Stimulated activated CD4-positive, alpha-beta T cell treated with anti-CD3 and anti-CD28 coated beads, Interleukin-4, amount 100 ng/mL, for 4 hours (primary cell): ENCODE measurements at places on chromosomes 4 and X.

- DNase-seq = no peak
These were observed 237.7 kb downstream of the GALNTL6 start for GRCh38 chr4:172050911-172051310.

DNA sequence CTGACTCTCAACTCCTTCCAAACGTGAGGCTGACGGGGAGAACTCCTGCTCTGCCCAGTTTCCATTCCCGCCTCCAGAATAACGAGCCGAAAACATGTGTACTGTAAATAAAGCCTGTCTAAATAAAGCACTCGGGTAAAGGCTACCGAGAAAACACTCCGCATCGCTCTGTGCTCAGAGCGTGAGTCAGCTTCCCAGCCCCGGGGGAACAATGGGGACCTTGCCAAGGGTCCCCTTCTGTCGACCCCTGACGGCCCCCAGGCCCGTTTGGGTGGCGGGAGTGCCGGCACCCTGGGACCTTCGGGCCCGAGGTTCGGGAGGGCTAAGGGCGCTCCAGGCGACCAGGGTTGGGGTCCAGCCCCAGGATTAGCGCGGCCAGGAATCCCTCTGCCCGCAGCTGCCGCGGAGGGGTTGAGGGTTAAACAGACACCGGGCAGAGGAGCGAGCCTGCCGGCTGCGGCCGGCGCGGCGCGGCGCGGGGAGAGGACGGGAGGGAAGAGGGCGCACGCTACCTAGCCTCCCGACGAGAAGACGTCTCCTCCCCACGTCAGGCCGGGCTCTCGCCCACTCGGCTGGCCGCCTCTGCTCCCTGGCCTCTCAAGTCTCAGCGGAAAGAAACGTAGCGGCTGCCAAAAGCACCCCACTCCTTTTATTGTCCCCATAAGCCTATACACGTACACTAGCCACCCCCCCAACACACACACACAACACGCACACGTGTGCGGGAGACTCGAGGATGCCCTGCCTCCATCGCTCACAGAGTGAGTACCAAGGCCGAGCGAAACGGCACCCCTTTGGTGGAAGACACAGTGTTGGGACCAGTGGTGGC lies 85.5 kb downstream of the BCOR start:
- DNase-seq = peak; percentile 30

DNA sequence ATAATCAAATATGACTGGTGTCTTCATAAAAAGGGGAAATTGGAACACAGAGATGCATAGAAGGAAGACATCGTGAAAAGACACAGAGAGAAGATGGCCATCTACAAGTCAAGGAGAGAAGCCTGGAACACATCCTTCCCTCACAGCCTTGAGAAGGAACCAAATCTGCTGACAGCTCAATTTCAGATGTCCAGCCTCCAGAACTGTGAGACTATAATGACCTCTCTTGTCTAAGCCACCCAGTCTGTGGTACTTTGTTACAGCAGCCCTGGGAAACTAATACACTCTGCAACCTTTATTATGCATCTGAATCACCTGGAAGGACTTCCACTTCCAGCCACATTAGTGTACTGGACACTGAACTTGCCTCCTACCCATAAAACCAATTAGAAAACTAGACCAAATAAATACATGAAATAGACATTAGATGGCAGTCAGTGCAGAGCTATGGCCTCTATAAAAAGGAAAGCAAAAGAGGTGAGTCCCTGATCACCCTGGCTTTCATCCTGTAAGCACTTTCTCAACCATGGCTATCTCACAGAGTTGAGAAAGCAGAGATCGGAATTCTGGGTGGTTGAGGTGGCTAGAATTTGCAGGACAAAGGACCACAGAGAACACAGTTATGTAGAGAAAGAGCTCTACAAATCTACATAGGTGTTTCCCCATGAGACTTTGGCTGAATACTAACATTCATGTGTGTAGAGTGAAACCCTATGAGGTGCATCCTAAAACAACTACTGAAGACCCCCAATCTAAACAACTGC lies 25.7 kb downstream of the GAB3 start:
- DNase-seq = no peak

DNA sequence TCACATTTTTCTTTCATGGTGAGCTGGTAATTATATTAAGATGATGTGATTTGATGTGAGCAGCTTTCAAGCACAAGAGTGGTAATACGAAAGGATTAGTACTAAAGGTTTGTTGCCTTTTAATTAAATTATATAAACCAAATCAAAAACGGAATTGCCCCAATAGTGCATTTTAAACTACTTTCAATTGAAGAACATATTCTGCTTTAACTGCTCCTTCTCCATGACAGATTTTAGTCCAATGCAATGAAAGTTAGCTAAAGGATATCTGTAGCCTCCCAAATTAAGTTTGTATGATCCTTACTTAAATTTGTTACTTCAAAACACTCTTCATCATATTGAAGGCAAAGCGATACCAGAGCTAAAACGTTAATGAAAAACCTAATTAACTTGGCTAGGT lies 447.1 kb upstream of the AMOT start:
- no peak for DNase-seq

DNA sequence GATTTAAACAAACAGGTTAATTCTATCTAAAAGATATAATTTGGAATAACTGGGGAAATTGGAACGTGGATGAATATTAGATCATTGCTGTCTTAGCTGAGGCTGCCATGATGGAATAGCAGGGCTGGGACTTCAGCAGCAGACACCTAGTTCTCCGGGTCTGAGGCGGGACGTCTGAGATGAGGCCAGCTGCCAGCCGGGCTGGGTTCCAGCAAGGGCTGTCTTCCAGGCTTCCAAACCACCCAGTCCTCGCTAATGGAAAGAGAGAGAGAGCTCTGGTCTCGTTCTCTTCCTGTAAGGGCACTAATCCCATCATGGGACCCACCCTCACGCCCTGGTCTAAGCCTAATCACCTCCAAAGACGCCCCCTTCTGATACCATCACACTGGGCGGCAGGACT lies 85.7 kb downstream of the ADRA2C start:
- DNase-seq = no peak

- no peak for DNase-seq
These were observed 27.9 kb downstream of the PPARGC1A start for GRCh38 chr4:23861897-23862296.

- DNase-seq = no peak
These were observed 2.8 kb upstream of the PRDX4 start for GRCh38 chrX:23664496-23664895.

- no peak for DNase-seq
These were observed 443.6 kb upstream of the AR start for GRCh38 chrX:67100031-67100884.

DNA sequence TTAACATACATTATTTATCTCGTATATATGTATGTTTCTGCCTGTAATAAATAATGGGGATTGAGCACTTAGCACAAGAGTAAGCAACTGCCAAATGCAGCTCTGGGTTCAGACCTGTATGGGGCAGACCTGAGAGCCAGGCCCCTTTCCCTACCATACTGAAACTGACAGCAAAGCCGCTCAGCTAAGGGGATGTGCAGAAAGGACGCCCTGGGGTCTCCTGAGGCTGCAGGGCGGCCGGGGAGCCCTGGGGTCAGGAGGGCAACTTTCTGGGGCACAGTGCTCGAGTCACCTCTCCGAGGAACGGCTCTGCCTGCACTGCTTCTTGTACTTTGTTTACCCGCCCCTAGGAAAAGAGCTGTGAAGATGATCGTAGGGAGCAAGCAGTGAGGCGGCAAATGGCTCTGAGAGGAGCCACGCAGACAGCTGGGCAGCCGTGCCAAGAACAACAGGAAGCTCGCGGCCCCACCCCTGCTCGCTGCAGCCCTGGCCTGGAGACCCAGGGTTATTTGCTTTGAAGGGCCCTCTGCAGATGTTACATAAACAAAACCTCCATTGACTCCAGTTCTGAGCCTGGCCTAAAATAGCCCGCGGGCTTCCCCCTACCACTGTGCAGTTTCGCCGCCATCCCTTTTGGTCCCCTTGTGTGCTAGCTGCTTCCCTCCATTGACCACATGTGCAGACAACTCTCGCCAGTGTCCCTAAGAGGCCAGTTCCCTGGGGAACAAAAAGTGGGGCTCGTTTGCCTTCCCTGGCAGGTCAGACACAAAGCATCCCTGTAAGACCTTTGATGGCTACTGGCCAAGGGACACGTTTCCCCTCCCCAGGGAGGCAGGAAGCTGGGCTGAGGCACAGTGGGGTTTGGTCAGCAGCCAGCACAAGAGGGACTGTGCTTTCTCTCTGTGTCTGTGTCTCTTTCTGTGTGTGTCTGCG lies 111.3 kb upstream of the LNX1 start:
- no peak for DNase-seq

- peak; percentile 21 for DNase-seq
These were observed 783 bp downstream of the RBPJ start for GRCh38 chr4:26321373-26322221.

DNA sequence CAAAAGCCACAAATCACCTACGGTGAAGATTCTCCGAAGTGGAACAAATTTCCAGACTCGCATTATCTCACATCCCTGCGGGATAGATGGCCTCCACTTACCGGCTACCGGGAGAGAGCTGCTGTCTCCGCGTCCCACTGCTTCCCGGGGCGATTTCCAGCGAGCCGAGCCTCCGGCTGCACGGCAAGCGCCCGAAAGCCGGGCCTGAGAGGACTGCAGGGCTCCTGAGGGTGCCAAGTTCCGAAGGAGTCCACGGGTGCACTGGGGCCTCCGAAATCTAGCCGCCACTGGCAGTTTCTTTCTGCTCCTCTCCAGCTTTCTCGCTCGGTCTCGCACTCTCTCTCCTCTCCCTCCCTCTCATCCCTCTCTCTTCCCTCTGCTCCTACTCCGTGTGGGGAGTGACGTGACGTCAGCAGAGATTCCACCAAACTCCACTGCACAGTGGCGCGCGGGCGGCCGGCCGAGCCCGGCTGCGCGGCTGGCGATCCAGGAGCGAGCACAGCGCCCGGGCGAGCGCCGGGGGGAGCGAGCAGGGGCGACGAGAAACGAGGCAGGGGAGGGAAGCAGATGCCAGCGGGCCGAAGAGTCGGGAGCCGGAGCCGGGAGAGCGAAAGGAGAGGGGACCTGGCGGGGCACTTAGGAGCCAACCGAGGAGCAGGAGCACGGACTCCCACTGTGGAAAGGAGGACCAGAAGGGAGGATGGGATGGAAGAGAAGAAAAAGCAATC lies 14.0 kb upstream of the PITX2 start:
- DNase-seq = no peak

DNA sequence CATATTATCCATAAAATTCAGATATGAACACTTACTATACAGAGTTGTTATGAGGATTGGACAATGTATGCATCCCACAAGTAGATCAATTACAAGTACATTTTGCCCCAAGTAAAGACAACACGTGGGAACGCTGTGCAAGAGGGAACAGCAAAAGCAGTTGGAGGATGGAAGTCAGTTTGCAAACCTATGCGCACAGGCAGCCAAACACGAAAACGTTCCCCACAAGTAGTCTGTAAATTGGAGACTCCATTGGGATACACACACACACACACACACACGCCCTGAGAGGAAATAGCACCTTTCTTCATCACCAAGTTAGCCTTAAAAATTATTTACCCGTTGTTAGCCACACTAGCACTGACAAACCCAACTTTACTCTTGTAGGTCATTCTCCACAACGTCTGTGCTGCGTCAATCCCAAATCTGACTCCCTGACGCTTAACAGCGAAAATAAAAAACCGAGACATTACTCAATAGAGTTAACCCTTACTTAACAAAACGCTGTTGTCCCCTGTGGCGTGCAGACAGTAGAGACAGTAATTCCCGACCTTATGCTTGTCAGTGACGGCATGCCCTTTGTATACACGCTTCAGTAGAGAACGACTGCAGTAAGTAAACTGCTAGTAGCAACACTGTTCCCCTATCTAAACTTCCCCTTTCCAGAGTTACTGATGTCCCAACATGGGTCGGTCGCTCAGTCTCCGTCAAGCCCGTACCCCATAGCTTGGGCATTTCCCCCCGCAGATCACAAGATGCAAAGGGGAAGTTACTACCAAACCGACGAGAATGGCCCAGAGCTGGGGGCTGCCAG lies 730 bp downstream of the MANBA start:
- DNase-seq = no peak

- no peak for DNase-seq
These were observed 268.8 kb upstream of the RASGEF1B start for GRCh38 chr4:81740487-81740886.

DNA sequence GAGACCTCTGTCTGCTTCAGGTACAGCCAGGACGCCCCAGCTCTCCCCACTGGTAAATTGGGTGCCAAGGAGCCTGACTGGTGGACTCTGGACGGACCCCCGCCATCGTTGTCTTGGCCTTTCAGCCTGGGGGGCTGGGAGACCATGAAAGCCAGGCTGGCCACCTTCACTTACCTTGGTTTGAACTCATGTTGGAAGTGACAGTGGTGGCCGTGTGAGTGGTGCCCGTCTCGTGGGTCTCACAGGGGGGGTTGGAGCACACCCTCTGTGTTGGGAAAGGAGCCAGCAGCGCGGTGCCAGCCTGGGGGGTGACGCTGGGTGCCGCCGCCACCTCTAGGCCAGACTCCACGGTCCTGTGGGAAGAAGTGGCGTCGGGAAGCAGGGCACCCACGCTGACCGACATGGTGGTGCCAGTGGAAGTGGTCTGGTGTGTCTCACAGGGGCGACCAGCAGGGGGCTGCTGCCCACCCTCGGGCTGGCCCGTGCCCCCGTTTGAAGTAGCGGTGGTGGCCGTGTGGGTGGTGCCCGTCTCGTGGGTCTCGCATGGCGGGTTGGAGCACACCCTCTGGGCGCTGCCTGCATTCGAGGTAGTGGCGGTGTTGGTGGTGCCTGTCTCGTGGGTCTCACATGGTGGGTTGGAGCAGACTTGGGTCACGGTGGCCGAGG lies 9.6 kb upstream of the RENBP start:
- no peak for DNase-seq

DNA sequence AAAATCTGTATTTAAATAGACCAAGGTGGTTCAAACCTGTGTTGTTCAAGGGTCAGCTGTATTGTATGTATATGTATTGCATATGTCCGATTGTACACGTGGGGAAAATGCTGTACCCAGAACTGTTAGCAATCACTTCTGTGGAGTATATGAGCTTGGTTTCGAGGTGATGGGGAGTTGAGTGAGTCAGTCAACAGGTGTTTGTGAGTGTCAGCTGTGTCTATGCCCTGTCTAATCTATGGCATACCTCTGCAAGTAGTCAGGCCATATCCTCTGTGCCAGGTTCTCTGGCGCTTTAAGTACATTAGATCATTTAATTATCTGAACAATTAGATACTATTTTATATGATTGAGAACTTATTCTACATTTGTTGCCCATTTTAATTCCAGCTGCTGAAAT lies 7.4 kb downstream of the ZRSR2 start:
- DNase-seq = no peak

- DNase-seq = no peak
These were observed 266.9 kb downstream of the SPATA18 start for GRCh38 chr4:52317981-52318380.

GRCh38 chr4:9594948-9595347 lies 150.7 kb downstream of the DEFB131A start:
- DNase-seq = no peak

DNA sequence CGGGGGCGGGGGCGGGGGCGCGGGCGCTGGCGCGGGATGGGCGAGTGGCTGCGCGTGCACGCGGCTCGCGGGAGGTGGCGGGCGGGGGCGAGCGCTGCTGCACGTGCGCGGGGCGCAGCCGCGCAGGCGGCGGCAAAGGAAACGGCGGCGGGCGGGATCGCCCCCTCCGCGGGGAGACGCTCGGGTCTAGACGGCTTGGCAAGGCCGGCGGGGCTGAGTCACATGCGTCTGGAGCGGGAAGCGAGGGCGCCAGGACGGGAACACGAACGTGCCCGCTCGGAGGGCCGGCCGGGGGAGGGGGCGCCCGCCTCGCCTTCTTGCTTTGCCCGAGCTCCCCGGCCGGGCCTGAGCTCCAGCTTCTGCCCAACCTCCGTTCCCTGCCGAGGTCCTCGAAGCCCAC lies 4.3 kb upstream of the HAUS7 start:
- peak; percentile 70 for DNase-seq

- DNase-seq = no peak
These were observed 215.6 kb upstream of the GYPA start for GRCh38 chr4:144355811-144356757.
